ENCODE measurements at places on chromosomes 7 and 10.

DNA sequence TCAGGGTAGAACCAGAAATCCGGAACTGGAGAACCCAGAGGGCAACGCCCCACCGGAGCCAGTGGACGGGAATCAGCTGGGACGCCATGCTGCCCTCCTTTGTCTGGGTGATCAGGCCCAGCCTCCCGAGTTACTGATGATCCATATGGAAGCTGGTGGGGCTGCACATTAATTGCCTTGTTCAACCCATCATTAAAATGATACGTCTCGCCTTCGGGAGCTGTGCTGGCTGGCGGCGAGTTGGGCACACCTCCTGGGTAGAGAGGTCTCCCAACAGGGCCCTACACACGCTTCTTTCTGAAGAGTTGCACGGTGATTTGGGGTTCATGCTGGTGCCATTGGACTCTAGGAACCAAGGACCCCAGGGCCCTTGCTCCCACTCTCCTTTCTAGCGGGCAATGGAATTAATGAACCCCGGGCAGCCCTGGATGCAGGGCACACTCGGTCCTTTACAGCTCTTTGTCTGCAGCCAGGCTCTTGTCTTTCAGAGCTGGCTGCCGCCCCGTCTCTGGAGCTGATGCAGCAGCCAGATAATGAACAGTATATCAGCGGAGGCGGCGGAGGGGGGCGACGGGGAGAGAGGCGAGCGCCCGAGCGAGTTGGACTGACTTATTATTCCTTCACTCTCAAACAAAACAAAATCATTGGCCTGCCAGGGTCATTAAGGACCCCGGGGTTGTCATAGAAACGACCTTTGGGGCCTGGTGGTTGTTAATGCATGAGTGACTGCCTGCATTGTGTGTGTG lies 412.2 kb upstream of the ZMIZ1 start:
- no peak for DNase-seq

- DNase-seq, result no peak
Observed at GRCh38 chr10:52908478-52908877, 135.9 kb upstream of the MBL2 start.

- DNase-seq, result no peak
Observed at GRCh38 chr10:90788968-90789367, 68.9 kb downstream of the HTR7 start.

DNA sequence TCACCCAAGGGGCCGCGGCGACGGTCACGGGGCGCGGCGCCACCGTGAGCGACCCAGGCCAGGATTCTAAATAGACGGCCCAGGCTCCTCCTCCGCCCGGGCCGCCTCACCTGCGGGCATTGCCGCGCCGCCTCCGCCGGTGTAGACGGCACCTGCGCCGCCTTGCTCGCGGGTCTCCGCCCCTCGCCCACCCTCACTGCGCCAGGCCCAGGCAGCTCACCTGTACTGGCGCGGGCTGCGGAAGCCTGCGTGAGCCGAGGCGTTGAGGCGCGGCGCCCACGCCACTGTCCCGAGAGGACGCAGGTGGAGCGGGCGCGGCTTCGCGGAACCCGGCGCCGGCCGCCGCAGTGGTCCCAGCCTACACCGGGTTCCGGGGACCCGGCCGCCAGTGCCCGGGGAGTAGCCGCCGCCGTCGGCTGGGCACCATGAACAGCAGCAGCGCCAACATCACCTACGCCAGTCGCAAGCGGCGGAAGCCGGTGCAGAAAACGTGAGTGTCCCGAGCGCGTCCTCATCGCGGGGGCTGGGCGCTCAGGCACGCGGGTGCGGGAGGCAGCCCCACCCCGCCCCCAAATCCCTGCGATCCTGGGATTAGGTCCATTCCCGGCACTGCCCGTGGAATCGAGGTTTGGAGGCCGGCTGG lies 509 bp downstream of the AHR start:
- peak; percentile 45 for DNase-seq

- no peak for DNase-seq
Observed at GRCh38 chr7:44329081-44329480, 3.7 kb upstream of the CAMK2B start.

DNA sequence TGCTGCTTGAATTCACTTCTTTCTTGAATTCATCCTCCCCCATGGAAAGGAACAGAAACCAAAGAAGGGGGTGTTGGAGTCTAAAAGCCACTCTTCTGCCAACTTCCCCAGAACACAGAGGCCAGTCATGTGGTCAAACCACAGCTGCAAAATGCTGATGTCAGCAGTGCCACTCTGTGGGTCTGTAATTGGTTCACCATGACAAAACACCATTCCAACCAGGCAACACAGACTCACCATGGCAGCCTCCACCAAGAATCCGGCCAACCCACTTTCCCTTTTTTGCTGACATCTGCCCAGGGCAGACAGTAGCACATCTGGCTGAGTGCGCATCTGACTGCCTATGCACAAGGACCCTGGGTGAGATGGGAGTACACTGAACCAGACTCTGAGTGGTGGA lies 16.8 kb downstream of the OSBPL3 start:
- no peak for DNase-seq

- DNase-seq, result no peak
Observed at GRCh38 chr10:91800756-91801155, 2.5 kb downstream of the TNKS2 start.

DNA sequence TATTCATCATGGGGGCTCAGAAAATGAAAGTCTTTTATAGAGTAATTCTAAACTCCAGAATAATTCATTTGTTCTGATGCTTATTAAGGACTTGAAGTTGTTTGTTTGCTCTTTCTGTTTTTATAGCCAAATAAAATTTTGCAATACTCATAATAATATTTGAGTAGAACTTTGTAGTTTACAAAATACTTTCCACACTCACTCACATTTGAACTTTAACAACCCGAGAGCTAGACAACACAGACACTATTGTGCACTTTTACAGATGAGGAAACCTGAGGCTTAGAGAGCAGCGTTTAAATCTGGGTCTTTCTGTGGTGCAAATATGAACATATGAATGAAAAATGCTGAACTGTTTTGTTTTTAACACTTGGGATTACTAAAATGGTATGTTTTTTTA lies 126.8 kb downstream of the KAT6B start:
- no peak for DNase-seq

GRCh38 chr10:44935201-44935965 lies 24.2 kb upstream of the RASSF4 start:
- DNase-seq, result no peak

- DNase-seq, result no peak
Observed at GRCh38 chr10:84375011-84375410, 46.6 kb downstream of the CCSER2 start.

DNA sequence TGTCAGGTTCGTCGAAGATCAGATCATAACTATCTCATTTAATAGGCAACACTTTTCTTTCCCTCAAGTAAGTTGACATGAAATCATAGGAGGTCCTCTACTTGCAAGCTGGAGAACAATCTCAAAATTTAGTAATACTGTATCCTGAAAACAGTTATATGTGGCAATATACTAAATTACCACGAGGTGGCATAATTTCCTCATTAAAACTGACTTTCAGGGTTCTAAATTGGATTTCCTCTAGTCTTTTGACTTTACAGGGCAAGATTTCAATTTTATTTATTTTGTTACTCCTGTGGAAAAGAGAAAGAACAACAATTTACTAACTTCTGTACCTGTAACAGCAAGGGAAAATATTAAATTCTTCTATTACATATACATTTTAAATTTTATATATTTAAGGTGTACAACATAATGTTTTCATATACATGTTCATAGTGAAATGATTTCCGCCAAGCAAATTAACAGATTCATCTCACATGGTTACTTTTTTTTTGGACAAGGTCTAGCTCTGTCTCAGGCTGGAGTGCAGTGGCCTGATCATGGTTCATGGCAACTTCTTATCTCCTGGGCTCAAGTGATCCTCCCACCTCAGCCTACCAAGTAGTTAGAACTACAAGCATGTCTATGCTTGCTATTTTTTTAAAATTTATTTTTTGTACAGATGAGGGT lies 53.4 kb upstream of the CYP2C18 start:
- no peak for DNase-seq

- DNase-seq, result no peak
Observed at GRCh38 chr7:6545398-6546126, 5.7 kb downstream of the GRID2IP start.

Data from activated T-helper 1 cell treated with Interleukin-2 at 50 U/mL for 16 hours (primary cell).